ENCODE measurements at places on chromosomes 6 and 20.

DNA sequence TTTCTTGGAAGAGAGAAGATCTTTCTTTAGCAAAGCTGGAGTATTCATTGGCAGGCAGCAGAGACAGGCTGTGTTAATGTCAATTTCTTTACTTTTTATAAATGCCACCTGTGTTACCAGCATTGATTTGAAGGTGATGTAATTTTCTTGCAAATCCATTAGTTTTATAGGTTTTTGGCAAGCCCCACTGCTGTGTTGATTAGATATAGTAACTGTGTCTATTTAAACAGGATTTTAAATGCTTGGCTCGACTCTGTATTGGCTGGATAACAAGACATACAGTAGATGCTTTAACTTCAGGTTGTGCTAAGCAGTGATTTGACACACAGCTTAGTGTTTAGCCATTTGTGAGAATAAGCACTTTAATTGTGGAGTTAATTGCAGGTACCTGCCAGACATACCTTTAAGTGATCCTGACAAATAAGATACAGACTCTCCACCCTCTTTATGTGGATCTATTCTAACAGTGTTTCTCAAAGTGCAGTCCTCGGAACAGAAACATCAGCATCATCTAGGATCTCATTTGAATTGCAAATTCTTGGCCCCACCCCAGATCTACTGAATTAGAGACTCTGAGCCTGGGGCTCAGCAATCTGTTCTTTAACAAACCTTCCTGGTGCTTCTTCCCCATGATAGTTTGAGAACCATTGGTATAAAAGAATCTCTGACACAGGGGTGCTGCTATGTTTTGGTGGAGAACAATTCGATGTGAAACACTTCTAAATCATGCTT lies 397.5 kb downstream of the HDGFL1 start:
- DNase-seq, result no peak

- no peak for DNase-seq
Measured at GRCh38 chr6:33702345-33702977, 9.0 kb downstream of the UQCC2 start.

- DNase-seq, result no peak
Measured at GRCh38 chr6:102115911-102116310, 722.4 kb downstream of the GRIK2 start.

GRCh38 chr6:11763460-11764249 lies 14.9 kb downstream of the ADTRP start:
- no peak for DNase-seq

GRCh38 chr6:115582386-115582785 lies 478.3 kb downstream of the FRK start:
- no peak for DNase-seq

GRCh38 chr20:47011984-47012383 lies 117.3 kb downstream of the EYA2 start:
- no peak for DNase-seq

GRCh38 chr6:66930559-66931290 lies 1223.7 kb upstream of the EYS start:
- no peak for DNase-seq

- DNase-seq, result peak; percentile 58
Measured at GRCh38 chr20:35511814-35512420, 17.5 kb downstream of the C20orf173 start.

DNA sequence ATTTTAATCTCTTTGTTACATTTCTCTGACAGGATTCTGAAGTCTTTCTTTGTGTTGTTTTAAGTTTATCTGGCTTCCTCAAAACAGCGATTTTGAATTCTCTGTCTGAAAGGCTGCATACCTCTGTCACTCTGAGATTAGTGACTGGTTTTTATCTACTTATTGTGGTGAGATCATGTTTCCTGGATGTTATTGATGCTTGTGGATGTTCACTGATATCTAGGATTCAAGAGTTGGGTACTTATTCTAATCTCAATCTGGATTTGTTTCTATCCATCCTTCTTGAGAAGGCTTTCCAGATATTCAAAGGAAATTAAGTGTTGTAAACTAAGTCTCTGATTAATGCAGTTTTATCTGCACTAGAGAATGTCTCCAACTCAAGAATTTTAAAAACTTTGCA lies 1076.1 kb upstream of the ADGRB3 start:
- DNase-seq, result no peak

- DNase-seq, result no peak
Measured at GRCh38 chr6:90217506-90218127, 79.0 kb downstream of the BACH2 start.

Data from glutamatergic neuron (in vitro differentiated cells).